Activated T-helper 1 cell treated with Interleukin-2 at 50 U/mL for 16 hours (primary cell): ENCODE measurements at places on chromosomes 3 and 15.

DNA sequence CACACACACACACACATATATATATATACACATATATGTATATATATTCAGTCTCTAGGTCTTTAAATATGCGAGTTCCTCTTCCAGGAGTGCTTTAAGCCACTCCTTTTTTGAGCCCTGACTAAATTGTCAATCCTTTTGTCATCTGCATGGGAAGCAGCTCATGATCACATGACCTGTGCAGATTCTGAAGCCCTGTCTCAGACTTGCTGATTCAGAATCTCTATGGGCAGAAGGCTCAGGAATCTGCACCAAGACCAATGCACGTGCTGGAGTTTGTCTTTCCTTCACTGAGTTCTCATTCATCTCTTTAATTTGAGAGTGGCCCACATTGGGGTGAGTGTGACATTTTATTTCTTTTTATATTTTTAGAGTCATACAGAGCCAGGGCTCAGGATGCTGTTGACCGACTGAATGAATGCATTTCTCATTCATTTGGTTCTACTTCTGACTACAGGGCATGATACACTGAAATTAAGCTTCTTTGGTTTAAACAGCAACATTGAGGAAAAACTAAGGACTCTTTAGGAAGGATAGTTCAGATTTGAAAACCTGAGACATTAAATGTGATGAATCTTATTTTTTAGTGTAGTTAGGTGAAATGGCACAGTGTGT is 307.5 kb downstream of the EDEM1 start:
- no peak for DNase-seq

DNA sequence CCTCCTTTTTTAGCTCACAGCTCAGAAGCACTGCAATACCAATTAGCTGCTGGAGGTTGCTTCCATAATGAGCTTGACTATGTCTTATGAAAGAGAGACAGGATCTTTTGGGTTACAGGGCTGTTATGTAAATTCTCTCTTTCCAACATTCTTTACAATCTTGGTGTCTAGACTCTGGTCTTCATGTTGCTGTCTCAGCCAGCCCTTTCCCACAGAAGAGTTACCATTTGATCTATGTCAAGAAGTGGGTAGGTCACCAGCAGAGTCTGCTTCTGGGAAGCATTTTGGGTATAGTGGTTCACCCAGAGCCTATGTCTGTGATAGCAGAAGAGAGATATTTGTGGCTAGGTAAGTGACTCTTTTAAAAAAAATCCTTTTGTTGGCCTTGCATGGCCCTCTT is 234.5 kb downstream of the SATB1 start:
- DNase-seq: no peak

DNA sequence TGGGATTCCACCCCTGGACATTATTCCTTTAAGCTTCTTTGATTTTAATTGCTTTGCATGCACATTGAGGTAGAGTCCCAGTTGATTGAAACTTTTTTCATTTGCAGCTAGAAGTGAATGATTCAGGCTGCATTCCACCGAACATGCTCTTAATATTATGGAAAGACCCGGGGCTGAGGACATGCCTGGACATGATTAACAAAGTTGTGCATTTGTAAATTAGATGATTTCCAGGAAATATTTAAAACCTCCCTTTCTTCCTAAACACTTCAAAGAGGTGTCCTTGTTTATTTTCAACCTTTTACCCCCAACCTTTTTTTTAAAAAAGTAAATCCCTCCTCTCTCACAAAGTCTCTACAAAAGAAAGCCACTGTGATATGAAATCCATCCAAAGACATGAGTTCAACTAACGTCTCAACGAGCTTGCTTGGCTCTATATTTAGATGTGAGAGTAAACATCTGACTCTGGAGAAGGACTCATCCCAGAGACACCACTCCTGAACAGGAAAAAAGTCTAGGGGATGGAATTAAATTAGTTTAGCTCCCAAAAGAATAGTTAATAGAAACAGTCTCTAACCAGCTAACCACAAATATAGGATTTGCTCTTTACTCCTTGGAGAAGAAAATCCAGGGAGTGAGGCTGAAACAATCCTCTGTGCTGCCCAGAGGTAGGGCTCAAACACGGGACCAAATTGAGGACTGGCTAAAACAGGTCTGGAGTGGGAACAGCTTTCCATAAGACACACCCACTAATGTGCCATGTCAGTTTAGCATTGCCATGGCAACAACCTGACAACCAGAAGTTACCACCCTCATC is 83.1 kb downstream of the XXYLT1 start:
- DNase-seq: no peak

- no peak for DNase-seq
Measured at GRCh38 chr3:136385457-136385856, 135.3 kb downstream of the PCCB start.

GRCh38 chr3:71912839-71913495 is 128.0 kb upstream of the PROK2 start:
- no peak for DNase-seq

- DNase-seq: no peak
Measured at GRCh38 chr3:190396001-190396400, 8.0 kb downstream of the CLDN16 start.

DNA sequence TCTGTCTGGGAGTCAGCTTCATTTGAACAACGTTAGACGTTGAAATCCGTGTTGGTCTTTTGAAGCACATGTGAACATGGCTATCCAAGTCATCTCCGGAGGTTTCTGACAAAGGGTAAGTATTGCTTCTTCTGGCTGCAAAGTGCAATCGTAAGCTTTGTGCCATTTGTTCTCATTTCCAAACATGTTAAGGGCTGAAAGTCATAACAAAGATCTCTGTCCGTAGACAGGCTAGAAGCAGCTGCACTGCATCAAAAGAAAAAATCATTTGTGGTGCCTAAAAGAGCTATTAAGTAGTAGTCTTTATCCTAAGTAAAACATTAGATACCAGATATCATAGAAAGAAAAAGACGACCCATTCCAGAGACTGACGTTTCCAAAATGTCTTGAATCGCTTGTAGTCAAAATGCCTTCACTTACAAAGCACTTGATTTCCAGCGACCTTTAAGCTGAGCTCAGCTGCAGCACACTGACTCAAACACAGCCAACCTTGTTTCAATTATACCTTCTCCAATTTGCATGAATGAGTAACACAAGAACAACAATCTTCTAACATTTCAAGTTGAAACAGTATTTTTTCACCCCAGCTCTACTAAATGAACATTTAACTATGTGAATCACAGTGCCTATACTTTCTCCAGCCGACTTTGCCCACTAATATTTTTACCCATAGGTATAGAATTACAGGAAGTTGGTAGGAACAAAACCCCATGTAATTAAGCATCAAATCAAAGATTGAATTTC is 76.6 kb downstream of the NEDD4 start:
- no peak for DNase-seq

- no peak for DNase-seq
Measured at GRCh38 chr3:76699846-76700245, 340.1 kb upstream of the ROBO2 start.

DNA sequence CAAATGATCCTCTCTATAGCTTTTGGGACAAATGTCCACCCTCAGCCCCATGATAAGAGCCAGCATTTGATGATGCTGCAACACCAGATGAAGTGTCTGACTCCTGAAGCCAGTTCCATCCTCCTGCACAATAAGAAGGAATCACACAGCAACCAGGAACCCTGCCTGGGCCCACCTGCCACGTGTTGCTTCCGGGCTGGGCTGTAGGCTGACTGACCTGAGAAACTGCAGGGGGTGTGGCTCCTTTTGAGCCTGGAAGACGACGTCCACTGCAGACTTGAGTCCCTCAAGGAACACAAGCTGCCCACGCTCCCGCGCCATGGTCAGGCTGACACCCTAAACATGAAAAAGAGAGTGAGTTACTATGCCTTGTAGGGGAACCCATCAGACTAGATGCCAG is 9.4 kb downstream of the ELP6 start:
- DNase-seq: no peak

- DNase-seq: no peak
Measured at GRCh38 chr15:73388256-73388781, 19.6 kb upstream of the HCN4 start.

GRCh38 chr3:192850451-192850981 is 67.1 kb downstream of the MB21D2 start:
- DNase-seq: no peak

DNA sequence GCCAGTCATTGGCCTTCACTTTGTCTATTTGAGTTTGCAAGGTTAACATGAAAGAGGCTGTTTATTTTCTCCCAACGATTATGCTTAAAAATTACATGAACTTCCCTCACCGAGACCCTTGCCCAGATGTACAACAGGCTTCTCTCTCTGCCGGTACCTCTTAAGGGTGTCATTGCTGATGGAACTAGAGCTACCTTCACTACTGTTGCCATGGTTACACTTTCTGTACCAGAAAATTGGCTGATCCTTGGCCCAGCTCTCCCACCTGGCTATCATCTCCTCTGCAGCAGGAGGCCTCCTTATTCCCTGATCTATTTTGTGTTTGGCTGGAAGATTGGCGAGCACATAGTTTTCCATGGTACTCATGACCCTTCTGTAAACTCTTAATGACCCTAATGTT is 24.0 kb upstream of the LIPC start:
- DNase-seq: no peak

DNA sequence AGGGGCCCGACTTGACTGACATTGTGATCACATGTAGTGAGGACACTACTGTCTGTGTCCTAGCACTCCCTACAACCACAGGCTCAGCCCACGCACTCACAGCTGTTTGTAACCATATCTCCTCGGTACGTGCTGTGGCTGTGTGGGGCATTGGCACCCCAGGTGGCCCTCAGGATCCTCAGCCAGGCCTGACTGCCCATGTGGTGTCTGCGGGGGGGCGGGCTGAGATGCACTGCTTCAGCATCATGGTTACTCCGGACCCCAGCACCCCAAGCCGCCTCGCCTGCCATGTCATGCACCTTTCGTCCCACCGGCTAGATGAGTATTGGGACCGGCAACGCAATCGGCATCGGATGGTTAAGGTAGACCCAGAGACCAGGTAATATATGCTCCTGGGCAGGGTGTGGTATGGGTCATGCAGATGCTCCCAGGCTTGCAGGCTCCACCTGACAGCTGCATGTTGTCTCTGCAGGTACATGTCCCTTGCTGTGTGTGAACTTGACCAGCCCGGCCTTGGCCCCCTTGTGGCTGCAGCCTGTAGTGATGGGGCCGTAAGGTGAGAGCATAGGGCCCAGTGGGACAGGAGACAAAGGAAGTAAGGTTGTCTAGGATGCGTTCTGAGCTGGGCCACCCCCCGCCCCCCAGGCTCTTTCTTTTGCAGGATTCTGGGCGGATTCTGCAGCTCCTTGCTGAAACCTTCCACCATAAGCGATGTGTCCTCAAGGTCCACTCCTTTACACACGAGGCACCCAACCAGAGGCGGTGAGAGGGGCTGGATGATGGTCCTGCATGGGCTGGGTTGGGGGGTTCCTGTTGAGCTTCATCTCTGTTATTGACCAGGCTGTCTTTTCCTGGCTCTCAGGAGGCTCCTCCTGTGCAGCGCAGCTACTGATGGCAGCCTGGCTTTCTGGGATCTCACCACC is 4.4 kb downstream of the DALRD3 start:
- DNase-seq: no peak

GRCh38 chr3:111692593-111693552 is 97.7 kb upstream of the ZBED2 start:
- DNase-seq: no peak

DNA sequence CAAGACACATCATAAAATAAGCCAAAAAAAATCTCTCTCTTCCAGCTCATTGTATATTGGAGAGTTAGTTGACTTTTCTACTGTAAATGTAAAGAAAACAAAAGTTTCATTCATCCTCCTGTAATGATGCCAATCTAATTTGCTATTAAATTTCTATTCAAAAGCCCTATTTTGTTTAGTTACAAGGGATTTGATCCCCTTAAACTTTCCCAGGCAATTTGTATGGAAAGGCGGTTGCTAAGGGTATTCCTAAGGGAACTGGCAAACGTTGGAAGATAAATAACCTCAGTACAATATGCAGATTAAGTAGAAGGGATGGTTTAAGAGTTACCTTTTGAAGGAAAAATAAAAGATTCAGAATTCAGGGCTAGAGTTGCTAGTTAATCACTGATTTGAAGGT is 352.7 kb downstream of the TIGIT start:
- DNase-seq: no peak

DNA sequence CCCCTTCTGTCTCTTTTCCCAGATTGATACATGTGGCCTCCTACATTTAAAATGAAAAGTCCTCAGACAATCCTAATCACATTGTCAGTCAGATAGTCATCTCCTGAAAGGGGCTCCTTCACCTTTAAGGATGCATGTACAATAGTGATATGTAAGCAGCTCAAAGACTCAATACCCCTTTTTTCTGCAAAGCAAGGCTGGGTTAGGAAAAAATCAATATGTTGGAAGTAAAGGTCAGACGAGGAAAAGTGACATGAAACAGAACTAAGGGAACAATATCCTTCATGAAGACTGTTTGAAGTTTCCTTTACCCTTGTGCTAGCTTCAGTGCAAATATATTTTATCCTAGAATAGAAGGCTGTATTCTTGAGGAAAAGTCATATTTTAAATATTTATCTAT is 539.3 kb downstream of the NR2F2 start:
- DNase-seq: no peak

DNA sequence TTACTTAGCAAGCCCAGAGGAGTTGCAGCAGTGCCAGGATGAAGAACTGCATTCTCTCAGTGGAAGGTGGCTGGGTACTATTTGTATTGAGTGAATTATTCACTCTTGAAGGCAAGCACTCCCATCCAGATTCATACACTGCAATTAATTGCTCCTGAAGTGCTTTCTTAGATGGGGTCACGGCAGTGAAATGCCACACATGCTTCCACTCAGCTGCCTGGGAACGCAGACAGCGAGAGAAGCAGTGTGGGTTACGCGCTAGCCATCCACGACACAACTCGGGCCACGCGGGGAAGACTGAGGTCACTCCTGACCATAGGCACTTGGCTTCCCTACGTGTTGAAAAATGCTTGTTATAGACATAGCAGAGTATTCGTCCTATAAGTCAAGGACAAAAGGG is 30.8 kb upstream of the LMCD1 start:
- no peak for DNase-seq

- DNase-seq: no peak
Measured at GRCh38 chr3:136672457-136672856, 79.7 kb downstream of the STAG1 start.

GRCh38 chr15:73119478-73119877 is 67.2 kb downstream of the NEO1 start:
- DNase-seq: no peak

DNA sequence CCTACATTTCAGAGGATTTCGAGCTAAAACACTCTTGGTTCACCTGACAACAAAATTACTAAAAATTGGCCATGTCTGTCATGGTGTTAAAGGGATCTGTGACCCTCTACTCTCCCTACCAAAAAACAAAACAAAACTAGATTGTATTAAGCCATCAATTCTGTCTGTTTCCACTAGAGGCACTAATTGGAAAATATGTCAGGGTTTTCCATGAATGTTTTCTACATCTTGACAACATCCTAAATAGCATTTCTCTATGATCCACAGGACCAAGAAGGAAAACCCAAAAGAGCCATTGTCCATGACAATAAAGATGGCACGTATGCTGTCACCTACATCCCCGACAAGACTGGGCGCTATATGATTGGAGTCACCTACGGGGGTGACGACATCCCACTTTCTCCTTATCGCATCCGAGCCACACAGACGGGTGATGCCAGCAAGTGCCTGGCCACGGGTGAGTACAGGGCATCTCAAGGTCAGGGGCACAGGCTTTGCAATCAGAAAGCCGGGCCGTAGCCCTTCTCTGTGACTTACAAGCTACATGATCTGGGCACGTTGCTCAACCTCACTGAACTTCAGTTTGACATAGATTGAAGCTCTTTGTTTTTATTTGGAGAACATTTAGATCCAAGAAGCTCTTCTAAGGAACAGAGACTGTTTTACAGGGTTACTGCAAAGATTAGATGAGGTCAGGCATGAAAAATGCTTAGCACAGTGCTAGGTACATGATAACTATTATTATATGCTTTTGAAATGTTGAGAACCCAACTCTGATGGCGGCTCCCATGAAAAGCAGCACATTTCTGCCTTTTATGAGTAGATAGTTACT is 74.8 kb downstream of the DNASE1L3 start:
- no peak for DNase-seq
